Fibroblast of skin of left quadriceps (primary cell): ENCODE measurements at places on chromosomes 6 and 20.
A peak's percentile ranks its signal among the peaks of the same experiment; 100 is the strongest.

DNA sequence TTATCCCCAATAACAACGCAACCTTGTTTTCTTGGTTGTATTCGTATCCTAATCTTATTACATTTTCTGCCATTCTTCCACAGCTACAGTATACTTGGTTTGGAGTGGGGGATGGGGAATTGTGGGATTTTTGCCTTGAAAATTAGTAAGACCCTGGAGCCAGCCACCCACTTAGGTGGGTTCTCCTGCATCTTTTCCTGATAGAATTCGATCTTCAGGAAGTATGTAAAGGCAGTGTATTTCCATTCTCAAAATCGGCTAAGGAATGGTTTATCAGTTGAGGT is 1.1 kb downstream of the ITCH start:
- DNase-seq, result no peak

DNA sequence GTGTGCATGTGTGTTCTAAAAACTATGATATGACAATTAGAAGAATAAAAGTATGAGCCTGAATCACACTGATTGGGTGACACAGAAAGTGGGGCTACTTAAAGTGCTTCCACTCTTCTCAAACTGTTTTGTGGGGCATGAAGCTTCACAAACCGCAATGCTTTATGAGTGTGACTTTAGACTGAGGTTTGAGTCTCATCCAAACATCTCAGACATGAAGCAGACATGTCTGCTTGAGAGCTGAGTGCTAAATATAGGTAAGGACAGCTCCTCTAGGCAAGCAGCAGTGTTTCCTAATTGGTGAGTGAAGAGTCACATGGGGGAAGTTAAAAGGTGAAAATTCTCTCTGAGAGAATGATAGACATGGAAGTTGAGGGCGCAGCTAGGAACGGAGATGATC is 726.9 kb upstream of the CITED2 start:
- DNase-seq, result peak; percentile 20

- no peak for DNase-seq
Observed at GRCh38 chr6:157412791-157413190, 31.8 kb downstream of the ZDHHC14 start.

- no peak for DNase-seq
Observed at GRCh38 chr20:10963717-10964266, 290.0 kb upstream of the JAG1 start.

DNA sequence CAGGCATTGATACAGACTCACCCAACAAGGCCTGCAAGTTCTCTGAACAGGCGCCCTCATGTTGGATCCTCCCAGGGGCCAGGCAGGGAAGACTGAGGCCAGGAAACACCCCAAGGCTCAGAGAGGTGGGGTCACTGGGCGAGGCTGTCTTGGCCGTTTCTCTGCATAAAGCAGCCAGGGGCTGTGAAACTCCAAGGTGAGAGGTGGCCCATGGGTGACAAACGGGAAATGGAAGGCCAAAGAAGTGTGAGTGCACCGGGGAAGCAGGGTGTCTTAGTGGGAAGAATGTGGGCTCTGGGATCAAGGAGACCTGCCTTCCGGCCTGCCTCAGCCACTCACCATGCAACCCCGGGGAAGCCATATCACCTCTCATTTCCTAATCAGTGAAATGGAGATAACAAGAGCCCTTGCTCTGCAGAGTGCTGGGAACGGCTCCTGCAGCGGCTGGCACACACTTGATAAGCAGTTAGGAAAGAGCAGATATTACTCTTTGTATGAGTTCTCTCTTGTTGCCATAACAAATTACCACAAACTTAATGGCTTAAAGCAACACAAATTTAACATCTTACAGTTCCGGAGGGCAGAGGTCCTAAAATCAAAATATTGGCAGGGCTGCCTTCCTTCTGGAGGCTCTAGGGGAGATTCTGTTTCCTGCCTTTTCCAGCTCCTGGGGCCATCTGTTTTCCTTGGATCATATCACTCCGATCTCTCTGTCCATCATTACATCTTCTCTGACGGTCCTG is 168.6 kb downstream of the NFATC2 start:
- DNase-seq, result no peak

- no peak for DNase-seq
Observed at GRCh38 chr6:15444881-15445280, 199.0 kb downstream of the JARID2 start.
